ENCODE measurements at places on chromosomes 6 and 20.

GRCh38 chr20:32189691-32190615 is 17.6 kb downstream of the PLAGL2 start:
- no peak for DNase-seq

DNA sequence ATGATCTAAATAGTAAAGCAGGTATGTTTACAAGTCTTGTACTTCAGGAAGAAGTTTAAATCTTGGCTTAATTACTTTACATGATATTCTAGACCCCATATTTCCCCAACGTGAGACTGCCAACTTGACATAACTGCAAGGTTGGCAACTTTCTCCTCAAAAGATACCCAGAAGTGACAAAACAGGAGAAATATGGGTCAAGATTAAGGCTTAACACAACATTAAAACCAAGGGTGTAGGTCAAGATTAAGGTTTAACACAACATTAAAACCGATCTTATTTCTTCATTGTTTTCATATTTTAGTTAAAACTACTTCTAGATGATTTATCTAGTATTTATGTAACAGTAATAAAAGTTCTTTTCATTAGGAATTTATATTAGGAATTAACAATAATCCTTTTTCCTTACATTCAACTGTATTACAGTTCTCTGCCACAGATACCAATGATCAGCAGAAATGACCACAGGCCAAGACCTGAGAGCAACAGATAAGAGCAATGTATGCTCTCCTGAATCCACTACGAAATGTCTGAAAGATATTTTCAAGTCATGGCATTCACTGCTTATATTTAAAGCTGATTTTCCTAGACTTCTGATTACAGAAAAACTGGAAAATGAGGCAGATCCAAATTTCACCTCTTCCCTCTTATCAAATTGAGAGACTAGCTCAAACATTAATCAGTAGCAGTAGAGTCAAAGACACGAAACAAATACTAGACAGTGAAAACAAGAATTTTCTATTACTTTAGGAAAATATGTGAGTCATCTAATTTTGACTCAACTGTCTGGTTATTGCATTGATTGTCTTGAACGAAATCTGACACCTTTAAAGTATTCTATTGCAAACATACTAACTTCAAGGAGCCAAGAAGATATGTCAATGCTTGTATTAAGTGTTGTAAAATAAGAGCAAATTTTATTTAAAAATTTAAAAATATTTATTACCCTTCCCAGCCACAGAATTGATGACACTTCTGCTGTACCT is 72.3 kb downstream of the RNGTT start:
- no peak for DNase-seq

DNA sequence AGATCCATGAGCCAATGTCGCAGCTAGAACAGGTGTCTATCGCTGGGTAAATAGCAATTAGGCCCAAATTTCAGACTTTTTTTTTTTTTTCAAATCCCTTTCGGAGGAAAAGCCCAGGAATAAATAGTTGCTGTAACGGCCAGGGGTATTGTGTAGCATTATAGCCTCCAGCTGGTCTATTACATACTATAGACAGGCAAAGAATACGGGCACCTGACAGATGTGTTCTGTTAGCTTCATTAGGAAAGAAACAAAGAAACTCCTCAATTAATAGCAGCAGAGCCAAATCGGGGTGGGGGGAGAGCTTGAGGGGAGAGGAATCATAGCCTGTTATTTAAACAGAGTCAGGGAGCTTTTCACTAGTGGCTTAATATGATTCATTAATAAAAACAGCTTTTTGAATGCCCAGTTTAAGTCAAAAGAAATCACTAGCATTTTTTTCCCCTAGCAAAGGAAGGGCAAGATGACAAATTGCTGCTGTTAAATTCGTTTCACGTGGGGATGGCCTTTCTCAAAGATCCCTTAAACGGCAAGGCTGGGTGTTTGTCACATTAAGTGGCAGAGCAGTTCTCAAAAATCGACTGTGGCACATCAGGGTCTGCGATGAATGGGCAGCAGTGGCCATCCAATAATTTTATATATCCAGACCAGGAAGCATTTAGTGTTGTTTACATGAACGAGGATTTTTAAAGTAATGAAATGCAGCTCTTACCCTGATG is 139.4 kb downstream of the ID4 start:
- DNase-seq = no peak

GRCh38 chr6:52115891-52116604 is 28.6 kb upstream of the PKHD1 start:
- DNase-seq = no peak

GRCh38 chr6:126086560-126086959 is 100.2 kb downstream of the TRMT11 start:
- no peak for DNase-seq

GRCh38 chr20:61844621-61845020 is 221.1 kb downstream of the TAF4 start:
- DNase-seq = no peak

GRCh38 chr6:88388589-88388988 is 222.4 kb upstream of the CNR1 start:
- no peak for DNase-seq
